Activated T-helper 1 cell treated with anti-CD3 and anti-CD28 coated beads, Interleukin-2, amount 50 U/mL, for 16 hours (primary cell): ENCODE measurements at places on chromosomes 11 and 22.

- DNase-seq, result no peak
These were observed 54.1 kb downstream of the PPFIA1 start for GRCh38 chr11:70324376-70325115.

GRCh38 chr11:69908511-69909220 lies 89.5 kb upstream of the FGF3 start:
- no peak for DNase-seq

DNA sequence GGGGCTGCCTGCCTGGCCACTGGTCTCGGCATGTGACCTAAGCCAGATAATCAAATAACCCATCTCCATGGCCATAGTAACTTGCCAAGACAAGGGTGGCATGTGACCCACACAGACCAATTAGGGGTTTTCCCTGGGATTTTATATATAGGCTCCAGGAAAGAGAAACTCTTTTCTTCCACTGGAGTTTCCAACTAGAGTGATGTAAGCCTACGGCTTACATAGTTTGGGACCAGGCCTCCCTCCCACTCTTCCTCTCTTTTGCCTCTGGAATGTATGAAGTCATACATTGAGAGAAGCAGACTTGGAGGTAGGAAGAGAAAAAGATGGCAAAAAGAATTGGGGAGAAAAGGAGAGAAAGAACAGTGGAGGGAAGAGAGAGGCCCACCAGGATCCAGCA lies 84.6 kb upstream of the LDLRAD3 start:
- no peak for DNase-seq

DNA sequence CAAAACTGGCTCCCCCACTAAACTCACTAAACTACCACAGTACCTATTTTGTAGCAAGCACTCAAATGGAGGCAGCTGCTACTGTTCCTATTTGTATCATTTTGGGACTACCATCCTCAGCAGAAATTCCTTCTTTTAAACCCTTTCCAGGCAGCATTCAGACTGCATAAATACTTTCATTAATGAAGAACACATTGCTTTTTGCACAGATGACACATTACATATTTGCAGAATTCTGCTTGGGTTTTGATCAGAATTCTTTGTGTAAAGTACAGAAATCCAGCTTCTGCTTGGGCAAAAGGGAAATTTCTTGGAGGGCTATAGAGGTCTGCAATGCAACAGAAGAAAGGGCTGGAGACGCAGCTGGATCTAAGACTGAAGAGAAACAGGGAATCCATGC lies 24.2 kb downstream of the RBX1 start:
- DNase-seq, result no peak

GRCh38 chr11:17734986-17735817 lies 621 bp downstream of the KCNC1 start:
- DNase-seq, result no peak

- no peak for DNase-seq
These were observed 20.2 kb downstream of the C11orf96 start for GRCh38 chr11:43962383-43963278.

DNA sequence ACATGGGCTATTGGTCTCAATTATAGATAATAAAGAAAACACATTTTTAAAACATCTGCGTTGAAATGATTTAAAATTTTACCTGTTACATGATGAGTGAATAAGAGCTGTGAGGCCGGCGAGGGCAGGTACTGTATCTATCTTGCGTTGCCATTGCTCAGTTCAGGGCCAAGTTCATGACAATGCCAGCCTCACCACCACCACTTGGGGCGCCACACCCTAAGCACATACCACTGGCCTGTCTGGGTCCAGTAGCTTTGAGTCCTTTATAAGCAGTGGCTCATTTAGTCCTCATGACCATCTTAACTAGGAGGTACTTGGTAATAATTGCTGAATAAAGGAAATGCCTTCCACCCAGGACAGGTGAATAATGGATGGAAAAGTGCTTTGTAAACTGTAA lies 14.5 kb upstream of the MB start:
- no peak for DNase-seq

DNA sequence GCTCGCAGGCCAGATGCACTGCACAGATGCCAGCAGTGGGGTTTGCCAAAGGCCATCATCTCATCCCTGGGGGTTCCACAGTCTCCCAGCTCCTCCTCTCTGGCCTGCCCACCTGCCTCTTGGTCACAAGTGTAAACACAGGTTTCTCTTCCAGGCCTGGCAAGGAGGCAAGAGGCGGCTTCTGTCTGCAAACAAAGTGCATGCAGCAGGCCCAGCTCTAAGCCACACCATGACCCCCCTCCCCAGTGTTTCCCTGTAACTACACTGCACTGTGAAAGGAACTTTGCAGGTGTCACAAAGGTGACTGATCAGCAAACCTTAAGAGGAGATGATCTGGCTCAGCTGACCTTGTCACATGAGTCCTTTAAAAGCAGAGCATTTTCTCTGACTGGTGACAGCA lies 26.2 kb upstream of the SHISAL1 start:
- DNase-seq, result no peak

DNA sequence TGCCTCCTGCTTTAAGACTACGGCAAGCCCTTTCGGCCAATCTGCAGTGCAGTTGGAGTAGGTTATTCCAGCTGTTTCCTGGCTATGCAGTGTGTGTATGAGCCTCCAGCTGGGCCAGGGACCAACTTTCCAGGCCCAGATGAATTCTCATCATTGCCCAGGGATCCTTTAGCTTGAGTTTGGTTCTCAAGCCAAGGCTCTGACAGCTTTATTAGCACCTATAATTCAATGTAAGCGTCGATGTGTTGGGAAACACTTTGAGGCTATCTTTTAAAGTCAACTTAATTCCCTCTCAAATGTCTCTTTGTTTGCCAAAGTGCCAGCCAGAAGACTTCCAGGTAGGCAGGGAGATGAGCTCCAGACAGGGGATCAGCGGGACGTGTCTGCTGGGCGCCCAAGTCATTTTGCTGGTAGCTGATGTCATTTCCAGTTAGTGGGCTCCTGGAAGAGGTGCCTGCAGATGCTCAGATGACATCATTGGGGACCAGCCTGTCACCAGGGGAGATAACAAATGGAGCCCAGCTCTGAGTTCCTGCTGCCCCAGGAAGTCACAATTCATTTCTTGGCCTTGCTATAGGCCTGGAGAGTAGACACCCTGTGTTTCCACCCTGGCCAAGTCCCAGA lies 520.4 kb downstream of the SOX6 start:
- no peak for DNase-seq

DNA sequence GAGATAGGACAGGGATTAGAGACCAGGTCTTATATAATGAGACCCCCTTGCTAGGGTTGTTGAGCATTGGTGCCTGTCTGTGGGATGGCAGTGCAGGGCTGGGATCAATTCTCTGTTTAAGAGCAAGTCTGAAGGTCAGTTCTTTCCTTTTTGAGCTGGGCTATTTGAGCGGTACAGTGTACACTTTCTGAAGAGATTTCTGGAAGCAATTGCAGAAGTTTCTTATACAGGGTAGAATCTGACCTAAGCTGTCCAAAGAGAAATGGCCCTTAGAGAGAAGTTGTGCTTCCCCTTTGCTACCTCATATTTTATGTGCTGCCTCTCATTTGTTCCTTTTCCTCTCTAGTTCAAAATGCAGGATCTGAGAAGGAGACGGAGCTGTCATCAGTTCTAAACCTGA lies 35.8 kb downstream of the CSTPP1 start:
- no peak for DNase-seq

DNA sequence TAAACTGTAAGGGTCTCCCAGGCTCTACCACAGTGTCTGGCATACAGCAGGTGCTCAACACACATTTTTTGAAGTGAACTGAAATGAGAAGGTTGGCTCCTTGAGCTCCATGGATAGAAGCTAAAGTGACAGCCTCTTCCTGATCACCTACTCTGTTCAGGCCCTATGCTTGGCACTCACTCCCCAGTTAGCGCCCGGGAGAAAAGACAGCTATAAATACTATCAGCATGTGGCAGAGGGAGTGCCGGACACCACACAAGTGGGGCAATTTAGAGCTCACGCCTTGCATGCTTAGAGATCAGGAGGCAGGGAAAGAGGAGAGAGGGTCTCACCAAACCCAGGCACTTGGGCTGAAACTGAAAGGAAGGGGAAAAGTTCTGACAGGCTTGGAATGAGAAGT lies 195.5 kb downstream of the BUD13 start:
- no peak for DNase-seq

DNA sequence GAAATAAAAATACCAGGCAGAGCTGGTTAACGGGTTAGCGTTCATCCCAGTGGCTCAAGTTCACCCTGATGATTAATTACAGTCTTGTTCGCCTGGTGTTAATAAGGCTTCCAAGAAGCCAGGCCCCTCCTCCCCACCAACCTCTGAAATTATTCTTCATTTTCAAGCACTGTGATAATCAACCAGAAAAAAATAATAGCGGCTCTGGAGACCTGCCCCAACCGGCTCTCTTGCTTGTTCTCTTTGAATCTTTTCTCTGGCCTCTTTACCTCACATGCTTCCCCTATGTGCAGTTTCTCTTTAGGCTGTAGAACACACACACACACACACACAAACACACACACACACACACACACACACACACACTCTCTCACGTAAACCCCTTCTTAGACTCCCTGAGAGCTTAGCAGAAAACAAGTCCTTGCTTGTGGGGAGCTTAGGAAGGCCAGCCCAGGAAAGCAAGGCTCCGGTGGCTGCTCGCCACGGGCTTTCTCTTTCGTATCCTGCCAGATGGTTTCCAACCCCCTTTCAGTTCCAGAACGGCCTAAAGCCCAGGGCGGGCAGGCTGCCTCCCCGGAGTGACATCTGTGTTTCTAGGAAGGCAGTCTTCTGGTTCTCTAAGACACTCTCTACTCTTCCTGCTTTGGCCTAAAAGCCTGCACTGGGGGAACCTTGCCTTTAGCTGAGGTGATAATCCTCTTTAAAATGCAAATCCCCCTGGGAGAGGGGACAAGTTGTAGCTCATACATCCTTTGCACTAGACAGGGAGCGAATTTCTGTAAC lies 106.4 kb upstream of the SESN3 start:
- DNase-seq, result peak; percentile 7

- peak; percentile 26 for DNase-seq
These were observed 450 bp downstream of the ZBTB44 start for GRCh38 chr11:130314184-130314749.

GRCh38 chr22:48781868-48782267 lies 1045.8 kb downstream of the BRD1 start:
- no peak for DNase-seq

DNA sequence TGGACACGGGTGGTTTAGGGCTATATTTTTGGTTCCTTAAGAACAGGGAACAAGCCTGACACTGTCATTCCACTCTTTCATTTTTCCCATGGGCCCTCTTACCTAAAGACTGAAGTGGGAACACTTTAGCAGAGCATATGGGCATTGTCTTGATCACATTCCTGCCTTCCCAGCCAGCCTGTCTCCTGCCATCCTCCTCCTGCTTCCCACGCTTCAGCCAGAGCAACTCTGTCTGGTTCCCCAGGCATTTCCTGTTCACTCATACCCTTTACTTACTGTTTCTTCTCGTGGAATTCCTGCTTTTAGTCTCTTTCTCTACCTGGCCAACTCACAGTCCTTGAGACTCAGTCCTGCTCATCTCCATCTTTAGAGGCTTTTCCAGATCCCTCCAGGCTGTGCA lies 22.8 kb downstream of the MRPL16 start:
- DNase-seq, result no peak

GRCh38 chr22:32144496-32145274 lies 14.4 kb downstream of the C22orf42 start:
- no peak for DNase-seq

DNA sequence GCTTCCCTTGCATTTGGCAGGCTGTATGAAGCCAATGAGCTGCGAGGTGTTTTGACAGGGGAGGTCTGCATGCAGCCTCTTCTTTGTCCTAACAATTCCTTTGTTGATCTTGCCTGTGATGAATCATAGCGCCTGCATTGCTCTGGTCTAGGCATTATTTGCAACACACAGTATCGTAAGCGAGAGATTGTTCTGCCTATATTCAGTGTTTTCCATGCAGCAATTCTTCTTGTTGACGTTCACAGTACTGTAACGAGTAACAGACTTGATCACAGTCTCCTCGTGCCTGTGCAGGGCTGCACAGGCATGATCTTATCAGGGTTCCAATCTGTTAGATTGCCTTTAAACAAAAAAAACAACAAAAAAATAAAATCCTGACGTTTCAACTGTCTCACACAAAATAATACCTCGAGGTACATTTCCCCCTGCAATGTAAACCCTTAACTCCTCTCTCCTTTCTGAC lies 13.9 kb upstream of the ADSL start:
- no peak for DNase-seq

GRCh38 chr22:23178512-23179254 lies 1.6 kb upstream of the BCR start:
- peak; percentile 46 for DNase-seq

DNA sequence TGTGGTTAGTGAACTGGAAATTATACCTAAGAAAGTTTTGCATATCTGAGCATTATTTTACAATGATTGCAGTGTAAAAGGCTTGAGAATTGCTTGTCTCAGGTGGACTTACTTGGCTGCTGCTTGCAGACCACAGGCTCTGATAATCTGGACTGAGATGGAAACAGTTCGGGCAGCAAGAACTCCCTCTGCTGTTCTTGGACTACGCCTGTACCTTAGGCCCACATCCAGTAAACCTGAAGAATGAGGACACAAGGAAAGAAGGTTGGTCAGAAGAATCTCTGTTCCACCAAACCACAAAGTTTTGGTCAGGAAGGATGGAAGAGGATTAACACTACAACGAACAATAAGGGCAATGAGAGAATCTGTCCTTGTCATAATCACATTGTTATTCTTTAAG lies 80.1 kb downstream of the C2CD3 start:
- DNase-seq, result no peak

- DNase-seq, result no peak
These were observed 18.6 kb downstream of the C1QTNF6 start for GRCh38 chr22:37169406-37169805.

DNA sequence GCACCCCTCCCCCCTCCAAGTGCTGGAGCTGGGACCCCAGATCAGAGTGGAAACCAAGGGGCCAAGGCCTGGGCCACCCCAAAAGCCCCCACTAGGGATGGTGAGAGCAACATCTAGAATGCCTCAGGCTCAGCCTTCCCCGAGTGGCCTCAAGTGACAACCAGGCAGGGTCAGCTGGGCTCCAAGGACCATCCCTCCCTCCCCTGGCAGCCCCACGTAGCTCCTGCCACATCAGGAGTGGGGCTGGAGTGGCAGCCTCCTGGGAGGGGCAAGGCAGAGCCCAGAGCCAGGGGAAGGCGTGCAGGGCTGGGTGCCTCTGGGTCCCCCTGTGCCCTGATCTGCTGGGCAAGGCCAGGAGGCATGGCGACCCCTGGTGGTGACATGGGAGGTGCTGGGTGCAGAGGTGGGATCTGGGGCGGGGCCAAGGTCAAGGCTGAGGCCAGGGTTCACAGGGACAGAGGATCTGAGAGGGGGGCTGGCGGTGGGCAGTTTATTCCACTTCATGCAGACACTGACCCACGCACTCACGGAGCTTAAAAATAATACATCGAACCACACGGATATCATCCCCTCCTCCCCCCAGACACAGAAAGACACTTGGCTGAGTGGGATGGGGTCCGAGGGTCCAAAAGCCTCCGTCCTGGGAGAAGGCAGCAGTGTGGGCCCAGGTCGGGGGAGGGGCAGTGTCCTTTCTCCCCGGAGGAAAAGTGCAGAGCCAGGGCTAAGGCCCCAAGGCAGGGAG lies 15.8 kb upstream of the EHD1 start:
- DNase-seq, result peak; percentile 83

GRCh38 chr11:17748761-17749721 lies 14.5 kb downstream of the KCNC1 start:
- no peak for DNase-seq

- DNase-seq, result no peak
These were observed 23.4 kb upstream of the IL10RA start for GRCh38 chr11:117962826-117963225.
